Activated CD4-positive, CD25-positive, alpha-beta regulatory T cell (primary cell): ENCODE measurements at places on chromosomes 11 and 22.

GRCh38 chr22:46180370-46181137, 30.2 kb downstream of the PPARA start:
- no peak for DNase-seq

DNA sequence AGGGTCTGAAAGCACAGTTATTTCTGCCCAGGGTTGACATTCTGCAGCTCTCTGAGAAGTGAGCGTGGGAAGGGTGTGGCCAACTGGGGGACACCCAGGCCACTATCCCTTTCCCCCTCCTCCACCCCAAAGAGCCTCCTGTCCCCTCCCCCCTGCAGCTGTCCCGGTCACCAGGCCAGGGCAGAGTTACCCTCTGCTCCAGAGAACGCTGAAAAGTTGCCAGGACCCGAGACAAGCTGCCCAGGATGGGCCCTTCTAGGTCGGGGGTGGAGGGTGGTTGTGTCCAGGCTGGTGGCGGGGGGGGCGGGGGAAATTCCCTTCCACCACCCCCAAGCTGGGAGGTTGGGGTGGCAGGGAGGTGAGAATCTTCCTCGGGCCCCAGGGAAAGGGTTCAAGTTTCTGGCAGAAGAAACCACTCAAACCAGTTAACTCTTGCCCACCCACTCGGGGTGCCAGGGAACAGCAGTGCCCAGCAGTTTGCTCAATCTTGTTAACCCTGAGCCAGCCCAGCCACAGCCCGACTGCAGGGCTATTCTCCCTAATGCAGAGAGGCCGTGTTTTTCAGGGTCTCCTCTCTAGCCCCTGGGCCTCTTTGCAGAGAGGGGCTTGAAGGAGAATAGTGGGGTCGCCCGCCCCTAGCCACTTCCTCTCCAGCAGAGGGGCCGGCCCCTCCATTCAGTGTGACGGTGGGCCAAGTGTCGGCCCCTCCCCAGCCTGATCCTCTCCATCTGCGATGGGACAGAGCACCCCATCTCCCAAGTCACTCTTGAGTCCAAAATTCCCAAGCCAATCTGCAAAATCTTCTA, 697 bp downstream of the LGALS1 start:
- no peak for DNase-seq

DNA sequence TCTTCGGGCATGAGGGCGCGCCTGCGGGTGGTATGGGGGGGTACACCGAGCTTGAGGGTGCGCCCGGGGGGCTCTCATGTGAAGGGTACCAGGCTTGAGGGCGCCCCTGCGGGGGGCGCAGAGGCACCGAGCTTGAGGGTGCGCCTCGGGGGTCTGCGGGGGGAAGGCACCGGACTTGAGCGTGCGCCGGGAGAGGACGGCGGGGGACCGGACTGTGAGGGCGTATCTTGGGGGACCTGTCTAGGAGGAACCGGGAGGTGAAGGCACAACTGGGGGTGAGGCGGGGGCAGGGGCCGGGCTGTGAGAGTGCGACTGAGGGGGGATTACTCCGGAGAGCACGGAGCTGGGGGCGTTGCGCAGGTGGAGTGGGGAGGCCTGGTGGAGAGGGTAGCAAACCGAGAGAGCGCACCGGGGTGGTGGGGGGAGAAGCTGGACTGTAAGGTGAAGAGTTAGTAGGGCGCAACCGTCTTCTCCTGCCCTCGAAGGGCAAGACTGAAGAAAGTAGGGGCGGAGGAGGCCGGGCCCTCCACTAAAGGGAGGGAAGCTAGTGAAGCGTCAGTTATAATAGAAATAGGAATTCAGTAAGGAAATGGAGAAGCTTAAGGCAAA, 1.1 kb upstream of the DDX6 start:
- DNase-seq = no peak

DNA sequence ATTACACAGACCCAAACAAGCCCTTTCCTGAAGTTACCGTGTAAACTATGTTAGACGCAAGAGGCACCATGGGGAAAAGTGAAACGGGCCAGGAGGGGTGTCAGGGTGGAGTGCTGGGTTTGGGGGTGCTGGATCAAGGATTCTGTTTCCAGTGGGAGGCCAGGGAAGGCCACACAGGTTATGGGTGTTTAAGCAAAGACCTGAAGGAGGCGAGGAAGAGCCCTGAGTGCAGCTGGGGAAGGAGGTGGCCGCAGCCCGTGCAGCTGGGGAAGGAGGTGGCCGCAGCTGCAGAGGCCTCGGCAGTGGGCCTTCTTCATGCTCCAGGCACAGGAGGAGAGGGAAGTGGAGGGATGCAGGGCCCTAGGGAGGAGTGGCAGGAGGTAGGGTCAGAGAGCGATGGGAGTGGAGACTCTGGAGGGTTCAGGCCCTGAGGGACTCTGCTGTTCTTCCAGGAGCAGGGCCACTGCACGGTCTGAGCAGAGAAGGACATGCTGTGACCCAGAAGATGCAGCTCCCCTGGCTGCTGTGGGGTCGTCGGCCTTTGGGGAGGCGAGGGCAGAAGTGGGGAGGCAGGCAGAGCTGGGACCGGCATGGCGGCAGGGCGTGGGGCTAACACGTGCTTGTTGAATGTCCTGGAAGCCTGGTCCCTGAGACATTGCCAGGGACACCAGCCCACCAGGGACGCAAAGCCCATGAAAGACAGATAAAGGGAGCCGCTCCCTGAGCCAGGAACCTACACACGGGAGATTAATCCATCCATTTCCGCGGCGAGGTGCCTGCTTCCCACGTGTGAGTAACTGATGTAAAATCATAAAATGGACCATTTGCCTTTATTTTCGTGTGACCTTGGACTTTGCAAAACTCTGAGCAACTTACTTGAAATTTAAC, 1049.1 kb downstream of the BRD1 start:
- no peak for DNase-seq

GRCh38 chr11:47797633-47798032, 30.5 kb upstream of the FNBP4 start:
- DNase-seq = no peak

GRCh38 chr22:25714739-25715138, 27.2 kb upstream of the MYO18B start:
- no peak for DNase-seq
